Neuronal stem cell (in vitro differentiated cells): ENCODE measurements at places on chromosomes 11 and 22.
A peak's percentile ranks its signal among the peaks of the same experiment; 100 is the strongest.

- H3K36me3 ChIP-seq: no peaks in the 10 kb centered on the region
- H3K27ac ChIP-seq: no peak overlapping the region
- no peaks in the 10 kb centered on the region for H3K27me3 ChIP-seq
- no peak overlapping the region for H3K4me3 ChIP-seq
- peaks cover 1% of the 10 kb centered on the region for H3K4me1 ChIP-seq
These were observed 211.6 kb upstream of the SESN3 start for GRCh38 chr11:95442531-95443050.

DNA sequence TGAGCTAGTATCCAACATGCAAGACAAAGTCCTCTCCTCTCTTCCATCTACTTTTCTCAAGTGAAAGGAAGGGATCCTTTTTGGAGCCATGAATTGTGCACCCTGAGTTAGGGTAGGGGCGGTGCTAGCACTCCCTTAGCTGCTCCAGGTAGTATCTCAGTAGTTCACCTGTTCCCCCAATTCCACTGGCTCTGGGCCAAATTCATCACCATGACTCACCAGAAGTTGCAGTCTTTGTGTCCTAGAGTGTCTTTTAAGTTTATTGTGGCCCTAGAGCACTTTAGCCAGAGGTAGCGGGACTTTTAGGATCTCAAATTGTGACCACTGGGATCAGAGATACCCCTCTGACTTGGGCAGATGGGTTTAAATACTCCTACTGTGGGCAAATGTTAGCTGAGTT lies 398.6 kb upstream of the ANO5 start:
- H3K4me3 ChIP-seq: no peak overlapping the region
- no peaks in the 10 kb centered on the region for H3K36me3 ChIP-seq

DNA sequence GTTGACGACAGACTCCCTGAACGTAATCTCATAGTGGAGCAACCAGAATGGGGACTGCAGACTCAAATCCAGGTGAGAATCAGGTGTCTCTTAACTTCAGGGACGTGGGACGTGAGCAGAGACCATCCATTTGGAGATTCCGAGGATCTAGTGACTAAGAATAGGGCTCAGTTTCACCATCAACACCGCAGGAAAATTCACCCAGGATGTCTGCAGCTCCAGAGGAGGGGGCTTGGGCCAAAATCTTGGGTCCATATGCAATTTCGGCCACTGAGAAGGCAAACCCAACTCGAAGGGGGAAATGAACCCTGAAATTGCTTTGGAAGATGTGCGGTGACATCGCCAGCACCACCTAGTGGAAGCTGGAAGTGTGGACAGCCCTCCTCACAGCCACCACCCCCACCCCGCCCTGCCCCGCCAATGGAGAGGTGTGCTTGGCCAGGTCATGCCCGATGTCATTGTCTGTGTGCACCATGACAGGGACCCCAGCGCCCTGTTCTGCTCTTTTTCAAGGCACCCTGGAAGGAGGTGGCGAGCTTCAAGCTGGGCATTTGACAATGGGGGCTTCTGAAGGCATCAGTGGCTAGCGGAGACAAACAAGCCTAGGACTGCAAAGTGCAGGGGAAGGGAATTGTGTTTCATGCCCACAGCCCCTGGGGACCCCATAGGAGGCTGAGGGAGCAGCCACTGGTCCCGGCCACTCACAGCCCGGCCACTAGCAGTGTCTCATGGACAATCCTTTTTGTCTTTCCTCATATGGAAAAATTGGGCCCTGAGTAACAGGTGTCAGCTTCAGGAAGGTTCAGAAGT lies 24.8 kb downstream of the APOL1 start:
- H3K4me1 ChIP-seq: no peaks in the 10 kb centered on the region
- no peak overlapping the region for H3K27ac ChIP-seq
- H3K4me3 ChIP-seq: no peak overlapping the region
- H3K27me3 ChIP-seq: no peaks in the 10 kb centered on the region

- no peaks in the 10 kb centered on the region for H3K27me3 ChIP-seq
- H3K36me3 ChIP-seq: no peaks in the 10 kb centered on the region
- no peak for DNase-seq
- peaks cover 1% of the 10 kb centered on the region for H3K4me1 ChIP-seq
- no peak overlapping the region for H3K4me3 ChIP-seq
These were observed 89.0 kb downstream of the FAM83F start for GRCh38 chr22:40083794-40084193.

DNA sequence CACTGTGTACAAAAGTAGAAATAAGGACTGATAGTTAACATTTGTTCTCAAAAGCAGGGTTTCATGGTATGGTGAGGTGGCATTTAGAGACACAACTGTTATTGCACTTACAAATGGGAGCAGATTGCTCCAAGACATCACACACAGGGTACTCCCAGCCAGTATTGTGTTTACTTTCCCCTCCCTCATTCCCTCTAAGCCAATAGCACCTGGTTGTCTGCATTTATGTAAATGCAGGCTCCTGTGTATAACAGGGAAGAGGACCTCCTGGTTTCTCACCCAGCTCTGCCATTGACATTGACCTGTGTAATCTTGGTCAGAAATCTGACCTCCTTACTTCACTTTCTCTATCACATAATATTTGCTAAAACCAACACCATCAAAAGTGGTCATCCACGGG lies 154.4 kb downstream of the NAV2 start:
- H3K4me3 ChIP-seq: no peak overlapping the region
- DNase-seq: no peak
- H3K27me3 ChIP-seq: no peaks in the 10 kb centered on the region
- H3K27ac ChIP-seq: no peak overlapping the region
- H3K4me1 ChIP-seq: peaks cover 20% of the 10 kb centered on the region

GRCh38 chr11:45502226-45502545 lies 163.2 kb downstream of the CHST1 start:
- peaks cover 18% of the 10 kb centered on the region for H3K4me1 ChIP-seq
- no peaks in the 10 kb centered on the region for H3K27me3 ChIP-seq
- no peak overlapping the region for H3K27ac ChIP-seq
- H3K4me3 ChIP-seq: no peak overlapping the region

DNA sequence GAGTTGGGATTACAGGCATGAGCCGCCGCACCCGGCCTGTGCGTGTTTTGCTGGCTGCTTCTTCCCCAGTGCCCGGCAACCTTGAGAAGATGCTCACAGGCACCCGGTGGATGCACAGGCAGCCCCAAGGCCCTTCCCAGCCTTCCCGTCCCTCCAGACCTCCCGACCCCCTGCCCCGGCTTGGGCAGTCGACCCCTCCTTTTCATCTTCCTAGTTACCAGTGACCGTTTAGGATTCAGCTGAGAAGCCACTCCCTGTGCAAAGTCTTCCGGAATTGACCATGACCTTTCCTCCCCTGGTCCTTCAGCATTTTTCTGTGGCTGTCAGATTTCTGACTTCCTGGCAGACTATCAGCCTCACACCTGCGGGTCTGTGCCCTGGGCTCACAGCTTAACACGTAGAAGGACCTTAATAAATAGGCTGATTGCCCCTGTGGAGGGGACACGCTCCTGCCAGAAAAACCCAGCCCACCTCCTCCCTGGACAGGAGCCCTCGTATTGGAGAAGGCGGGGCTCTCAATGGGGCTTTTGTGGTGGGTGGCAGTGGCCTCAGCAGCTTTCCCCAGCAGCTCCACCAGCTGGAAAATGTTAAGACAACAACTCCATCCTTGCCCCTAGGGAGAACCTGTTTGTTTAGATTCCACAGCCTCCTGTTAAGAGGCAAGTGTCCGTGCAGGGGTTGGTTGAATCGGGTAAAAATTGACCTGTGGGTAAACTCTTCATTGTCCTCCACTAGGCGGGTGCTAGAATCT lies 10.4 kb upstream of the ANO1 start:
- peaks cover 13% of the 10 kb centered on the region for H3K4me1 ChIP-seq
- peak; percentile 41 for DNase-seq
- no peak overlapping the region for H3K4me3 ChIP-seq
- H3K36me3 ChIP-seq: no peaks in the 10 kb centered on the region
- H3K27me3 ChIP-seq: peaks cover 9% of the 10 kb centered on the region

DNA sequence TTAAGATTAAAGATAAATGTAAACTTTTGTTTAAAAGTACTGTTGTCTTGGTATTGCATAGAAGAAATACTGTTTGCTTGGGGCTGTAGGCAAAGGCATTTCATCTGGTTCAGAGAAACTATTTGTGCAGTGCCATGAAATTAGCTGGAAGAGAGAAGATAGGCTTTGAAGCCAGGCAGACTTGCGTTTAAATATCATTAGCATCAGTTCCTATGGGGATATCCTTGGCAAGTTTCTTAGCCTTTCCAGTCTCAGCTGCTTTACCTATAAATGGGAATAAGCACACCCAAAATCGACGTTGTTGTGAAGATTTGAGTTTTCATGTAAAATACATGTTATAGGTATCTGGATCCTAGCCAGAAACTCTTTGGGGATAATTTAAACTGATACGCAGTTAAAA lies 133.9 kb downstream of the FBXO7 start:
- H3K27ac ChIP-seq: no peak overlapping the region
- H3K4me1 ChIP-seq: peaks cover 2% of the 10 kb centered on the region
- DNase-seq: no peak
- no peaks in the 10 kb centered on the region for H3K36me3 ChIP-seq
- no peak overlapping the region for H3K4me3 ChIP-seq

GRCh38 chr11:95898782-95899181 lies 25.1 kb downstream of the MTMR2 start:
- no peak overlapping the region for H3K4me3 ChIP-seq
- no peaks in the 10 kb centered on the region for H3K4me1 ChIP-seq
- no peak for DNase-seq
- no peak overlapping the region for H3K27ac ChIP-seq

- H3K36me3 ChIP-seq: no peaks in the 10 kb centered on the region
- H3K4me1 ChIP-seq: no peaks in the 10 kb centered on the region
- no peaks in the 10 kb centered on the region for H3K27me3 ChIP-seq
- no peak overlapping the region for H3K4me3 ChIP-seq
- H3K27ac ChIP-seq: no peak overlapping the region
These were observed 22.0 kb upstream of the CTSC start for GRCh38 chr11:88359541-88359940.

- no peaks in the 10 kb centered on the region for H3K27me3 ChIP-seq
- DNase-seq: no peak
- no peak overlapping the region for H3K27ac ChIP-seq
- H3K4me3 ChIP-seq: no peak overlapping the region
- no peaks in the 10 kb centered on the region for H3K36me3 ChIP-seq
These were observed 79.1 kb downstream of the LRRC32 start for GRCh38 chr11:76591416-76591815.

GRCh38 chr11:110512026-110512425 lies 82.3 kb downstream of the FDX1 start:
- DNase-seq: no peak
- no peaks in the 10 kb centered on the region for H3K27me3 ChIP-seq
- H3K4me1 ChIP-seq: no peaks in the 10 kb centered on the region
- H3K36me3 ChIP-seq: no peaks in the 10 kb centered on the region
- no peak overlapping the region for H3K27ac ChIP-seq

DNA sequence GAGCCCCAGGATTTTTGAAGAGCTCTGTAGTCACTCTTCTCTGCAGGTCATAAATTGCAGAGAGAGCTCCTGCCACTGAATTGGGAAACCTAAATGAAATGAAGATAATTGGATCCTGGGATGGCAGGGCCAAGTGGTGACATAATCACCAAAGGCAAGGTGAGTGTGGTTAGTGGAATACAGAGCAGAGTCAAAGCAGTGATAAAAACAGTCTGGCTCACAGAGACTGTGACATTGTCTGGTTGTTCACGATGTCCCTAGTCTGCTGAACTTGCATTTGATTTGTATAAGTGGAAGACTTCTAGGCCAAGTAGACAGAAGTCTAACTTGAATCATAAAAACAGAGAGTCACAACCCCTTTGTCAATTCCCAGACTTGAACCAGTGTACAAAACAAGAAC lies 26.8 kb upstream of the SPATA19 start:
- H3K4me3 ChIP-seq: no peak overlapping the region
- no peaks in the 10 kb centered on the region for H3K4me1 ChIP-seq
- no peak for DNase-seq
- H3K27me3 ChIP-seq: no peaks in the 10 kb centered on the region

DNA sequence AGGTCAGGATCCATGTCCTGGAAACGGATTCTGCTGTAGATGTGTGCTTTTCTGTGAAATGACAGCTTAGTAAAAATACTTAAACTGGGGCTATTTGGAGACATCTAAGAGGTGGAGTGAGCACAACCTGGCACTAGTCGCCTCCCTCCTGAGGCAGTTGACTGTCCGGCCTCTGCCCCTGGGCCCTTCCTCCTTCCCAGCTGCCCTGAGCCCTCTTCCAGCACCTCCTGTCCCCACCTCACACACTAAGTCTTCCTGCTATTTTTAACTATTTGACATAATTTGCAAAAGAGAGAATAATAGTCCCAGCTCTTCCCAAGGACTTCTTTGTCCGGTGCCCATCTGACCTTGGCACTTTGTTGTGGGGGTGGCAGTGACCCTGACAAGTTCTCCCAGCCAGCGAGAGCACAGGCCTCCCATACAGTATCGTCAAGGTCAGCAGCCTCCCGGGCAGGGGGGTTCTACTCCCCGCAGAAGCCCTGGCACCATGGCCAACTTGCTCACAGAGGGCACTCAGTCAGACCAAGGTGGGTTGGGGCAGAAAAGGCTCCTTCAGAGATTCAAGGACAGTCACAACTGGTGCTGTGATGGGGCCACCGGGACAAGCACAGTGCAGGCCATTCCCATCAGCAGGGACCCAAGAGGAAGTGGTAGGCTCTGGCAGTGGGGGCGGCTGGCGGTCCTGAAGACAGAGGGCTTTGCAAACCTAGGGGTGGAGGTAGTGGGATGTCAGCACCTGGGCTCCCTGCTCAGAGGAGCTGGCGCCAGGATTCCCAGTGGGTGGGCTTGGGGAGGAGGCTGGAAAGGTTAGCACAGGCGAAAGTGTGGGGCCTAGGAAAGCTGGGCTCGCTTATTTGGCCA lies 5.5 kb upstream of the NEAT1 start:
- no peak overlapping the region for H3K4me3 ChIP-seq
- H3K27me3 ChIP-seq: no peaks in the 10 kb centered on the region
- peaks cover 49% of the 10 kb centered on the region for H3K4me1 ChIP-seq

DNA sequence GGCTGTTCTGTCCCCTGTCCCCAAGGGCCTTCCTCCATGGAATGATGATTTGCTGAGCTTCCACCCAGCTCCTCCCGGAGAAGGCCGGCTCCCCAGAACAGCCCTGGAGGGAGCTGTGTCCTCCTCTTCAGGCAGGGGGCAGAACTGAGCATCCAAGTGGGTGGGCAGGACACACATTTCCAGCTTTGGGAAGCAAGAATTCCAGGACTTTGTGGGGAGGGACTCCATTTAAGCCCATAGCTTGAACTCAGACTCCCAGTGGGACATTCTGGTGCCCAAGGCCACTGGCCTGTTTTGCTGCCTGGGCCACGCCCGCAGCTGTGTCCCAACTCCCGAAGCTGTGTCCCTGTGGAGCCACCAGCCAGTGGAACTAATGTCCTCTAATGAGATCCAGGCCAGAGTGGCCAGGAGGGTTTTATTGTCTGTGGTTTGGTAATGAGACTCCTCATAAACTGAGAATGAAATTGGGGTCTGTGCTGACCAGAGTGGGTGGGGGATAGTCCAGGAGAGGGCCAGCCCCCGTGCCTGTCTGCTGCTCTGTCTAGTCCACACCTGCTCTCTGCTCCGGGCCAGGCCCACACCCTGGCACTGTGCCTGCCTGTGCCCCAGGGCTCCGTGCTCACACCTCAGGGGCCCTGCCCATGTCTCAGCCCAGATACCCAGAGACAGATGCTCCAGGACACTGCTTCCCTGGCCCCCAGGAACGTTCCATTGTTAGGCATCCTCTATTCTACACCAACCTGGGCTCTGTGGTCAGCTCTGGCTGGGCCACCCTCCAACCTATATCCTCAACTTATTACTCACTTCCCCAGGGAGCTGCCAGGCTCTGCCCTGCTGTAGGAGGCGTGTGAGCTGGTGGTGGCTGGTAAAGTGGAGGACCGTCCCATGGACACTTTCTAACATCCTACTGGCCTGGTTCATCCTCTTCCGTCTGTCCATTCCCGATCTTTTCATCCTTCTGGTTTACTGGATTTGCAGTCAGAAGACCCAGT lies 7.6 kb downstream of the NECTIN1 start:
- H3K36me3 ChIP-seq: peaks cover 6% of the 10 kb centered on the region
- no peak overlapping the region for H3K4me3 ChIP-seq
- H3K27me3 ChIP-seq: no peaks in the 10 kb centered on the region
- DNase-seq: peak; percentile 48
